ENCODE measurements at places on chromosomes 12 and 14.
A peak's percentile ranks its signal among the peaks of the same experiment; 100 is the strongest.

DNA sequence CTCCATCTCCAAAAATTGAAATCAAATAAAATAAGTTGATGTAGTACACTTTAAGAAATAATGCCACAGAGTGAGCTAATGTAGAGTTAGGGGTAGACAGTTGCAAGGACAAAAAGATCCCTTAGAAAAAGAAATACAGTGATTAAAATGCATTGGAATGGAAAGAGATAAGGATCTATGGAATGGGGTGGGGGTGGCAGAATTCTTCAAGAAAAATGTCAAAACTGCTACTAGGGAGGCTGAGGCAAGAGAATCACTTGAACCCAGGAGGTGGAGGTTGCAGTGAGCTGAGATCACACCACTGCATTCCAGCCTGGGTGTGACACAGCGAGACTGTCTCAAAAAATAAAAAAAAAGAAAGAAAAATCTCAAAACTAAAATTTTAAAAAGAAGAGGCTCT lies 6.5 kb downstream of the OLR1 start:
- DNase-seq, result no peak

DNA sequence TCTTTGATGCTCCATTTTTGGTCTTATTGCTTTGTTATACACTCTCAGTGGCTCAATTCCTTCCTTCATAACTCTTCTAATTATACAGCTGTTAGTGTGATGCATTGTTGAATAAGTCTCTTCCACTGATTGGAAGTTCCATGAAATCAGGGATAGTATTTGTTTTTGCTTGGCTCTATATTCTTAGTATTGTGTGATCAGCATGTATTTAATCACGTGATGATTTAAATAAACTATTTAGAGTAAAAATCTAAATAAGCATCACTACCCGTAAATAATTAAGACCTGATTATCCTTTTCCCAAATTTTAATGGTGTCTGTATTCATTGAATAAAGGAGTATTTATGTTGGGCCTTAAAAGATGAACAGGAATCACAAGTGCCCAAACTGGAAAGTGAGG lies 355.7 kb downstream of the NPAS3 start:
- no peak for DNase-seq

GRCh38 chr12:119783787-119784186 lies 93.3 kb downstream of the CIT start:
- no peak for DNase-seq

DNA sequence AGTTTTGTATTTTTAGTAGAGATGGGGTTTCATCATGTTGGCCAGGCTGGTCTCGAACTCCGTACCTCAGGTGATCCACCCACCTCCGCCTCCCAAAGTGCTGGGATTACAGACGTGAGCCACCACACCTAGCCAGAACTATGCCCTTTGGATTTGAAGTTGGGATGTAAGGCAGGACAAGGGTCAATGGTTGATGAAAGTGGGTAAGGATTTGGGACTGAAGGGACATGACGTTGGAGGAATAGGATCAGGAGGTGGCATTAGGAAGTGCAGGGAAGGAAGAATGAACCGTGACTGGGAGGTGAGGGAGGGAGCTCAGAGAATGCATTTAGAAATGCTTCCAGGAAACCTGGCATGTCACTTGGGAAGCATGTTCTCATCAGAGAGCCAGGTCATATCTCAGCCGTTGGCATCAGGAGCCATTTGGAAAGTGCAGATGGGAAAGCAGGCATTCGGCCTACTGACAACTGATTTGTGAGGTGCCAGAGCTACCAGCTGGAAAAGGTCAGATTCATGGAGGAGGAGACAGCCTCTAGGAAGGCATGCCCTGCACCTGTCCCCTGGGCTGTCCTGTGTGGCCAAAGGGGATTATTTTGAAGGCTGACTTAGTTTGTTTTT lies 2.2 kb downstream of the CRADD start:
- peak; percentile 52 for DNase-seq

DNA sequence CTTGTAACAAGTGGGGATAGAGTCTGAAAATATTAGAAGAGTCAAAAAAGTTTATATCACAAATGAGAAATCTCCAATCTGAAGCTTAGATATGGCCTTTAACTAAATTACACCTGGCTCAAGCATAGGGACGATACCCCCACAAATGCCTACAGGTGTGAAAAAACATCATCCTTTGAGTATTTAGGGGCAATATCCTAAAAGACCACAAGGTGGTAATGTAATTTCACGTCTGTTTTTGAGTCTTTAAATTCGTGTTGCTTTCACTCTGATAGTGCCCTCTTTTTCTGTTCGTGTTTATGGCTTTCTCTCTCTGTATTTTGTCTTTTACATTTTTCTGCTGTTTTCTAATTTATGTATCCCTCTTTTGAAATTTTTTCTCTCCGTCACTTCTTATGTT lies 84.3 kb downstream of the ETNK1 start:
- DNase-seq, result no peak

- no peak for DNase-seq
Measured at GRCh38 chr12:25311506-25311905, 60.8 kb upstream of the KRAS start.

DNA sequence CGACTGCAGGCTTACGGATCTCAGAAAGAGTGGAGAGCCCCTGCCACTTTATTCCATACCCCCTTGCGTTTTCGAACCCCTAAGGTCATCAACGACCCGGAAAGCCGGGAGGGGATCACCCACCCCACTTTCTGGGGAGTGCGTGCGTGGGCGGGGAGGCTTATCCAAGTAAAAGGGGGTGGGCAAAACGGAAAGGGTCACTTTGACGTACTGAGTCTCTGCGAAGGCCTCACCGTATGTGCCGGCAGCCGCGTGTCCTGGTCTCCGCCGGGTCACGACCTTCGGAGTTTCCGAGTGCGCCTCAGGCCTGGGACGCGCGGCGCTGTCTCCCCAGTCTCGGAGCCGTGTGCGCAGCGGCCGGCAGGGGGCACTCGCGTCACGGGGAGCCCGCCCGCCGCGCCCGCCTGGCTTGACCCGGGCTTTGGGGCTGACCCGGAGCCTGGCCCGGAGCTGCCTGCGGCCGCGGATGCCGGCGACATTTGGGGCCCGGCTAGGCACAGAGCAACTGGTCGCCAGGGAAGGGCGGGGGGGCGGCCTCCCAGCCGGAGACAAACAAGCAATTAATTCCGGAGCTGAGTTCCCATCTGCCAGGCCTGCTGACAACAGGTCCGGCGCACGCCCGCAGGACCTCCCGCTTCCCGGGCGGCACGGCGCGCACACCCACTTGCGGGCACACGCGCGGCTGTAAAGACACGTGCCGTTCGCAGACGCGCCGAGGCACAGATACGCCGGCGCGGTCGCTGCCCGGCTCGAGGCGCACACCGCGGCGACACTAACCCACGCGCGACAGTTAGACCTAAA lies 890 bp upstream of the KIF26A start:
- DNase-seq, result peak; percentile 69

DNA sequence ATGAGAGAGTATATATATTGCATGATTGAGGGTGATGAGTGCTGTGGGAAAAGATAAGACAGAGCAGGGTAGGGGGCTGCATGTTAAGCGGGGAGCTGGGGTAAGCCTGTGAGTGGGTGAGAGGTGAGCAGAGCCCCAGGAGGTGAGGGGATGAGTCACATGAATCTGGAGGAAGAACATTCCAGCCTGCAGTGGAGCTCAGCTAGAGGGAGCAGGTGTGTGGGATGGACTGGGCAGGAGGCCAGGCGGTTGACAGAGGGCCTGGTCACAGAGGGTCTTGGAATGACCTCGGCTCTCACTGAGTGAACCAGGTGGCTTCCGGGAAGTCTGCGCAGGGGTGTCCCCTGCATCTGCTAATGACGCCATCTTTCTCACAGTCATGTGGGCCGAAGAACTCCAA lies 44.4 kb downstream of the GIT2 start:
- peak; percentile 62 for DNase-seq

- no peak for DNase-seq
Measured at GRCh38 chr12:6352193-6353173, 10.6 kb upstream of the TNFRSF1A start.

- DNase-seq, result no peak
Measured at GRCh38 chr12:124520265-124520701, 47.1 kb downstream of the NCOR2 start.

- no peak for DNase-seq
Measured at GRCh38 chr12:127964717-127965116, 302.3 kb upstream of the TMEM132C start.

GRCh38 chr14:68688872-68689371 lies 103.9 kb downstream of the ZFP36L1 start:
- DNase-seq, result no peak

DNA sequence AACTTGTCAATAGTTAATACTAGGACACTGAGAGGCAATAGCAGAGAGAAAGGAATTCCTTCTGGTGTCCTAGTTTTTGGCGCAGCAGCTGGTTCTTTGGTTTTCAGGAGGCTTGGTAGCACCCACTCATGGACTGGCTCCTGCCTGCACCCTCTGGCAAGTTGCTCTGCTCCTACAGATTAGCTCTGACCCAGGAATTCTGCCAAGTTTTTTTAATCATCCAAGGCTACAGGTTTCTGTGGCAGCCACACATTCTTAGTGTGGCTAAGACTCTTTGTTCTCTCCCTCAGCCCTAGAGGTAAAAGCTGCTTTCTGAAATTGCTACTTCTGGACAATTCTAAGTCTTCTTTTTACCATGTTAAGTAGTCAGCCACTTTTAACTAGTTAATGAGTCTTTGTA lies 72.0 kb upstream of the FKBP4 start:
- no peak for DNase-seq

GRCh38 chr14:100449225-100449987 lies 126.3 kb downstream of the SLC25A47 start:
- no peak for DNase-seq

- no peak for DNase-seq
Measured at GRCh38 chr12:28253161-28253641, 62.9 kb downstream of the CCDC91 start.

DNA sequence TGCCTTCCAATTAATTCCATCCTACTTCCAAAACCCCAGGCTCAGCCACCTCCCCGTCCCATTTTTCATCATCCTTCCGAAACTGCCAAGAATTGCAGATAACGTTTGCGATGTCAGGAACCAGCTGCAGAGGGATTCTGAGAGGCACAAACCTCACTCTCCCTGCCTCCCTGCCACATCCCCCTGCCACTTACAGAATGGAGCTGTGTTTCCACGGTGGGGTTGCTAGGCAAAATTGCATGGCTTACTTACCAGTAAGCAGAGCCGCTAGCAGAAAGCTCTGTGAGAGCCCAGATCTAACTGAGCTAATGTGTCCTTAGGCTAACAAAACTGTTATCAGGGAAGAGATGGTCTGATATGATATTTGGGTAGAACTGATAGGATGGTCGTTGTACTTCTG lies 127.4 kb downstream of the KCNK10 start:
- no peak for DNase-seq

- DNase-seq, result no peak
Measured at GRCh38 chr12:59041241-59042121, 121.2 kb upstream of the LRIG3 start.

GRCh38 chr12:12480074-12480473 lies 82.6 kb downstream of the DUSP16 start:
- no peak for DNase-seq

DNA sequence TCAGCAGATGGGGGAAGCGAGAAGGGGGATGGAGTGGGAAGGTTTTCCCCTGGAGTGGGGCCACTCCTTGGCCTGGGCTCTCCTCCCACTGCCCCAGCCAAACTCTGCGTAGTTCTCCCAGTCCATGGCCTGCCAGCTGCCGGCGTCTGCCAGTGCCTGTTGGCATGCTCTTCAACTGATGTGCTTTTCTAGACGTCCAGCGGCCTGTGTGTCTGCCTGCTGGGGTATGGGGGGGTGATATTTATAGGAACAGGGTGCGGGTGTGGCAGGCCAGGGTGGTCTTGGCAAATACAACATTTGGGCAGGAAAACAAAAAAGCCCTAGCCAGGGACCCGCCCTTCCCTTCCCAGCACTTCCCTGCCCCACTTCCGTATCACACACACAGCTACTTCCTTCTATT lies 786.3 kb upstream of the NOVA1 start:
- peak; percentile 2 for DNase-seq

- DNase-seq, result no peak
Measured at GRCh38 chr12:12974211-12974610, 22.2 kb upstream of the GPRC5D start.

- no peak for DNase-seq
Measured at GRCh38 chr14:104550861-104551728, 28.5 kb upstream of the C14orf180 start.

- peak; percentile 12 for DNase-seq
Measured at GRCh38 chr12:113298472-113298817, 36.5 kb downstream of the SLC8B1 start.

DNA sequence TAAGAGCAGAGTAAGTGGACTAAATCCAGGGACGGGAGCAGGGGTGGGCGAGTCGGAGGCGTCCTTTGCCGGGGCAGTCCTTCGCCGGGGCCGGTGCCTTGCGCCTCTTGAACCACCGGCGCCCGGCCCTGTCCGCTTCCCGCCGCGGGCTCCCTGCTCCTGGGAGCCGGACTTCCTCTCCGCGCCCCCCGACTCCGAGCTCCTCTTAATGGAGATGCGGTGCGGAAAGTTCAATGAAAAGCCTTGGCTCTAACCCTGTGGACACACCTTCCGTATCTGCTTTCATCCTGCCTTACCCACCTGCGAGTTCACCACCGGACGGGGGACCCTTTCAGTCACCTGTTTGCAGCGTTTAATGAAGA lies 412 bp downstream of the FGFR1OP2 start:
- no peak for DNase-seq

GRCh38 chr14:89040080-89040459 lies 215.6 kb downstream of the TTC8 start:
- no peak for DNase-seq

DNA sequence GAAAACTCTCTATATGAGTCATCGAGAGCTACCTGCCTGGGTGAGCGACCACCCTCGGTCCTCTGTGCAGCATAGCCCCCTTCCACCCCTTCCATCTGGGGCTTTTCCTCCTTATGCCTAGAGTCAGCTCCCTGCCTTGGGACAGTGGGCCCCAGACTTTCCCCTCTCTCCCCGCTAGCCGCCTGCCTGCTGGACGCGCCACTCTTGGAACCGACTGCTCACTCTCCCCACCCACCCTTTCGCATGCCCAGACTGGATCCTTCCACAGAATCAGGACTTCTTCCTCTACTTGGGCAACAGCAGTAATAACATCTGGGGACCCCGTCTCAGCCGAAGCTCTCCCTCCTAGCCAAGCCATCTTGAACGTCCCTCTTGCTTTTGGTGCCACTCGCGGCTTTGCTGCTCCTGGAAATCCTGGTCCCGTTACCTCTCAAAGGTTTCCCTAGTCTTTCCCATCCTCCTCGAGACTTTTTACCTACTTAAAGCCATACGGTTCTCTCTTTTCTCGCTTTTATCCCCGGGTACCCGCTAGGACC lies 671 bp downstream of the ESYT1 start:
- DNase-seq, result peak; percentile 35

GRCh38 chr12:57448669-57449068 lies 6.4 kb upstream of the INHBE start:
- no peak for DNase-seq

Data from psoas muscle (tissue), 8 donors.